Trophoblast cell (in vitro differentiated cells and primary cell): ENCODE measurements at places on chromosomes 5 and 9.

DNA sequence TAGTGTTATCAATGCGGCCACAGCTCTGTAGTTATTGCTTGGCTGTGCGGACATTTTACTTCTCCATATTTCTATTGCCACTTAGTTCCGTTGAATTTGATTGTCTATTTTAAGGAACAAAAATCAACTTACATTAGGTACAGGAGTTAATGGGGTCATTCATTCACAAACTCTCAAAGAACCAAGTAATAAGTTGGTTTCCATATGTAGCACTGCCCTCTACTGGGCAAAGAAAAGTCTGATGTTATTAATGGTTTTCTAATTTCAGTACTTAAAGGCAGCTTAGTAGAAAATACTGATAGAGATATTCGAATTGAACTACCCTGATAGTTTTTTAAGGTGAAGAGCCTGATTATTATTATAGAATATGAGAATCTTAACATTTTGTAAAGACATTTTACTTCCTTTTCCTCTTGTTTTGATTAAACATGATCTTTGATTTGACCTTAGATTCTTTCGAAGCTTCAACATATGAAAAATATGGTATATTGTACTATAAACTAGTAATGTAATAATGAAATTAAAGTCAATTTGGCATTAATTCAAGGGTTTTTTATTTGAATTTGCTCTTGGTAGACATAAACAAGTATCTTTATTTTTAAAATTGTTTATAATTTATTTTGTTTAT, 119.5 kb upstream of the CTNND2 start:
- DNase-seq: peak; percentile 87

DNA sequence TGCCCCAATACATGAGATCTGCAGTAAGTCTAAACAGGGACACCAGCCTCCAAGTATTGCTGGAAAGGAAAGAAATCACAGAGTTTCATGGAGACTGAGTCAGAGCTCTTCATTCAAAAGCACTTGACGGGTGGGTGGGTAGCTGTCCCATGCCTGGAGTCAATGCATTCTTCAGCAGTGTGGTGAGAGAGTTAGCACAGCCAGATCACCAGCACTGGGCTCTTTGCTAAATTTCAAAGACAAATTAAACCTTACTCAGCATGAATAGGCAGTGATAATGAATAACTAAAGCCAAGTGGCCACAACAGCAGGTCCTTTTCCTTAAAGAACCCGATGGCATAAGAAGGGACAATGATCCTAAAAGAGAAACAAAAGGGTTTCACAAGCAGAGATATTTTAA, 192.4 kb downstream of the ACTL7B start:
- DNase-seq: no peak

- no peak for DNase-seq
Measured at GRCh38 chr5:11072076-11072475, 311.0 kb upstream of the DAP start.

- DNase-seq: peak; percentile 65
Measured at GRCh38 chr5:113806250-113806649, 292.8 kb downstream of the YTHDC2 start.

DNA sequence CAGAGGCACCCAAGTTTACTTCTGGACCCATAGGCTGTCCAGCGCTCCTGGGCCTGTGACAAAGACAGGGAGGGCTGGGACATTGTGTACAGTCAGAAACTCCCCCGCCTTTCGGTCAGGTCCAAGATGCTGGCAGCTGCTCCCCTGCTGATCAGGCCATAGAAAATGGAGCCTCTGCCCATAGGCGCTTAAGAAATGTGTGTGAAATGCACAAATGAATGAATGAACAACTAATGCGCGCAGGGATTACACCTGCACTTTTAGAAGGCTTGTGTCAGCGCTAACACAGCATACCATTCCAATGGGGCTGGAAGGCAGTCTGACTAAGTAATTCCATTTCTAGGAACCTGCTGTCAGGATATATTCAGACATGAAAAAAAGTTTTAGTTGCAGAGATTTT, 16.3 kb downstream of the PTPN3 start:
- DNase-seq: peak; percentile 64

DNA sequence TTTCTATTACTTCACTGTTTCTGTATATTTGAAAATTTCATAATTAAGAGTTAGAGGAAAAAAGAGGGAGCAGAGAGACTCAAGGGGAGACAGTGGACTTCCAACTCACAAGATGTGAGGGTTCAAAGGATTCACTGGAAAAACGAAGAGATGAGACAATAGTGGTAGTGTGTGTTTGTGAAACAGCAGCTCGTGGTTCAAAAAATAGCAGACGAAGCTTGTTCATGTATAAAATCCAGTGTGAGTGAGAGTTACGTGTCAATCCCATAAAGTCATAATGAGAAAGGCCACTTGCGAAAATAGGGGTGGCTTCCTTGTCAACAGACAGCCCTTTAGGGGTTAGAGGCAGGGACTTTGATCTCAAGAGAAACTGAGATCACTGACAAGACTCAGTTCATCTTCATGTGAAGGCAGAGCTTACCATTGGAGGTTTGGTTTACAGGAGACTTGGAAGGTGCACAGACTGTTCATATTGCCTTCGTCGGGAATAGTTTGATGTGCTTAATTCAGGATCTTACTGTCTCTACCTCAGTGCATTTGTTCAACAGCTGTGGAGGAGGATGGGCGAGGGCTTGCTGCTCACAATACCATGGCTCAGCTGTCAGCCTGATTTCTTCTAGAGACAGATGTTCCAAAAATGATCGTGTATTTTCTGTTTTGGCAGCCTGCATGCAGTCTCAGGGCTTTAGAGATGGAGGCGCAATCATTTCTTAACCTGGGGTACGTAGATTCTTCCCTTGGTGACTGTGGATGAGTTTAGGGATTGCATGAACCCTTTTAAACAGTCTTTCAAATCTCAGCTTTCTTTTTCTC, 105.7 kb upstream of the KLF9 start:
- DNase-seq: no peak

- no peak for DNase-seq
Measured at GRCh38 chr9:109730228-109730627, 49.8 kb upstream of the PALM2AKAP2 start.

DNA sequence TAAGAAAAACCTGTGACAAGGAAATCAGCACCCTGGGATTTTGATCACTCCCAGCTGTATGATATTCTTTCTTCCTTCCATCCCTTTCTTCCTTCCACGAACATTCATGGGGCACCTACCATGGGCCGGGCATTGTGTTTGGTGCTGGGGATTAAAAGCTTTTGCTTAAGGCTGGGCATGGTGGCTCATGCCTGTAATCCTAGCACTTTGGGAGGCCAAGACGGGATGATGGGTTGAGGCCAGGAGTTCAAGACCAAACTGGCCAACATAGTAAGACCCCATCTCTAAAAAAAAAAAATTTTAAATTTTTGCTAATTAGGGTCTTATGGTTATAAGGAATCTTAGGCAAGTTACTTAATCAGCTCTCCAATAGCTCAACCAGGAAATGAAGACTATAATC, 48.5 kb upstream of the CLINT1 start:
- no peak for DNase-seq

DNA sequence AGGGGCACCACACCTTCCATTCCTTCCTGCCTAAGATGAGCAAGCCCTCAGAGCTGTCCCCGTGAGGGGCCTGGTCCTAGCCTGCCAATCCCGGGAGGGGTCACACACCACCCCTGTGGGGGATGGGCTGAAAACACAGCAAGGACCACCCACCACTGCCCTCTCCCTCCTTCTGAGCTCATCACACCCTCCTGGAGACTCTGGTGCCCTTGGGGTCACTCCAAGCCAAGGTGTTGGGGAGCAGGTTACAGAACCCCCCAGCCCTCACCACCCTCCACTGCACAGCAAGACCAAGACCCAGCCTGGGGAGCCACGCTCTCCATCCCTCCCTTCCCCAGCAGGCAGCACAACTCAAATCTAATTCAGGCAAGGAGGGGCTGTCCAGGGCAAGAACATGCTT, 60.5 kb upstream of the PPP1R26 start:
- no peak for DNase-seq

- DNase-seq: no peak
Measured at GRCh38 chr5:97545886-97546535, 363.0 kb upstream of the RIOK2 start.

DNA sequence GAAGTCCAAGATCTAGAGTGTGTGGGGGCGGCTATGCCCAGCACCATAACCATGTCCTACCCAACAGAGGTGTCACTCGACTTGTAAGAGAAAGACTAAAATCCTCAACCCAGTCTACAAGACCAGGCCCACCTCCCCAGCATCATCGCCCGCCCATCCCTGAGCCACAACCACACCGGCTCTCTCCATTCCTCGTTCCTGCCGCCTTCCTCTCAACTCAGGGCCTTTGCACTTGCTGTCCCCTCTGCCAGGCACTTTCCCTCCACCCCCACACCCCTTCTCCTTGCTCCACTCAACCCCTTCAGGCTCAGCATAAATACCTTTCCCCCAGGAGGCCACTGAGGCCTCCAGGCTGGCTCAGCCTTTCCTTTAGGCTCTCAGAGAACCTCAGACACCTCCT, 69.3 kb downstream of the PAX5 start:
- no peak for DNase-seq

- no peak for DNase-seq
Measured at GRCh38 chr5:122615146-122615545, 159.7 kb upstream of the SNX2 start.

DNA sequence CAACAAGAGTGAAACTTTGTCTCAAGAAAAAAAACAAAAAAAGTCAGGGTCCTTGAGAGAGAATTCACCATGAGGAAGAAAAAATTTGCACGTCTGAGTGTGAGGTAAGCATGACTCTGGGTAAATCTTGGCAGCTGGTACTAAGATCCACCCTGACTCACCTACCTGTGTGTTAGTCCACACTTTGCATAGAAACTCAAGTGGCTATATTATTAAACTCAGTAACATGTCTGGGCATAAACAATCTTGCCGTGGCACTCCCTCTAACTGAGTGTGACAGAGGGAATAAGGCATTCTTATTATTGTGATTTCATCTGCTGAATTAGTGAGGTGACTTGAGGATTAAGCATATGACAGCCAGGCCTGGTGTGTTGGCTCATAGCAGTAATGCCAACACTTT, 259.4 kb upstream of the VLDLR start:
- no peak for DNase-seq

DNA sequence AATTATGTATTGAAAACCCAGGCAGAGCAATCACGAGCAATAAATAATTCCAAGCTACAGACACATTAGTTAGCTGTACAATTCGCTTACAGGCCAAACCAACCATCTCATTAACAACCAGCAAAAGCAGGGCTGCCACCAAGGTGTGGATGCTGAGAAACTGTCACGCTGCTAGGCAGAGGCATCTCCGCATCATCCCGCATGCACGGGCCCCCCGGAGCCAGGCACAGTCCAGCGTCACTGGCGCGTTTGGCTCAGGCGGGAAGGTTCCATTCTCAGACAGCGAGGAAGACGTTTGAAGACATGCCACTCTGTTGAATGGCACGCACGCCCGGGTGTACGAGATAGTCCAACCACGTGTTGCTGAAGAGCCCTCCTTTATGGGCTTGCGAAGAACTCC, 184.0 kb downstream of the OLFM1 start:
- no peak for DNase-seq

GRCh38 chr5:106258591-106259125, 1412.1 kb downstream of the EFNA5 start:
- peak; percentile 8 for DNase-seq

DNA sequence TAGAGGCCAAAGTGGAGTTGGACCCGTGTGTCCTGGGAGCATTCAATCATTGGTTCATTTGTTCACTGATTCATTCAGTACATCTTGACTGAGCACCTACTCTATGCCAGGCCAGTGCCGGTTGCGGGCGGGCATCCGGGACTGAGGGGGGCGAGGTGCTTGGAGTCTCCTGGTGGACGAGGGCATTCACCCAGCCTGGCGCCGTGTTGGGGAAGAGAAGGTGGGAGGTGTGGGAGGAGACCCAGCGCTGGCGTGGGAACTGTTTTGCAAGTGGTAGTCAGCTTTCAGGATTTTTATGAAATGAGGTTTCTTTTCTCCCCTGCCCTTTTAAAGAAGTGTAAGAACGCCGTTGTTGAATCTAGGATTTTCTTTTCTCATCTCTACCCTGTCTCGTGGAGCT, 37.2 kb downstream of the NCS1 start:
- DNase-seq: no peak

DNA sequence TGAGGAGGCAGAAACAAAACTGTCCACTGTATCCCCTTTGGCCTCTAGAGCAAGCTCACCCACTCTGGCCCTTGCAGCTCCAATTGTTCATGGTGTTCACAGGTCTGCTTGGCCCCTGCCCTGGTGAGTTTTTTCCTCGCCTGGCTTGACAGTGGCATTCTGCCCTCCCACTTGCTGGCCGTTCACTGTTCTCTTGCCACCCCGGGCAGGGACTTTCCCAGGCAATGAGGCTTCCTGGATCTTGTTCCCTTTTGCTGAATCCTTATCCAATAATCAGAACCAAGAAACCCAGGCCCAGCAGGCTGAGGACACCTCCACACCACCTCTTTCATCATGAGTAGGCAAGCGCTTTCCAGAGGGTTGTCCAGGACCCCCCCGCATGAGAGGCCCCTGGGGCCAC, 31.2 kb downstream of the ZNF618 start:
- DNase-seq: no peak

GRCh38 chr9:127485995-127486394, 34.7 kb downstream of the LRSAM1 start:
- no peak for DNase-seq

- no peak for DNase-seq
Measured at GRCh38 chr5:38780316-38780715, 65.5 kb upstream of the OSMR start.

GRCh38 chr5:97002983-97003382, 67.1 kb downstream of the LNPEP start:
- DNase-seq: no peak

DNA sequence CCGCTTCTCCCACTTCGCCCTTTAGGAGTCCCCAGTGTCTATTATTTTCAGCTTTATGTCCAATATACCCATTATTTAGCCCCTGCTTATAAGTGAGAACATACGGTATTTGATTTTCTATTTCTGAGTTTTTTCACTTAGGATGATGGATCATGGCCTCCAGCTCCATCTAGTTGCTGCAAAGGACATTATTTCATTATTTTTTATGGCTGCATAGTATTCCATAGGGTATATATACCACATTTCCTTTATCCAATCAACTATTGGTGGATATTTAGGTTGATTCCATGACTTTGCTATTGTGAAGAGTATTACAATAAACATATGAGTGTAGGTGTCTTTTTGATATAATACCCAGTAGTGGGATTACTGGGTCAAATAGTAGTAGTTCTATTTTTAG, 162.9 kb downstream of the FER start:
- no peak for DNase-seq

DNA sequence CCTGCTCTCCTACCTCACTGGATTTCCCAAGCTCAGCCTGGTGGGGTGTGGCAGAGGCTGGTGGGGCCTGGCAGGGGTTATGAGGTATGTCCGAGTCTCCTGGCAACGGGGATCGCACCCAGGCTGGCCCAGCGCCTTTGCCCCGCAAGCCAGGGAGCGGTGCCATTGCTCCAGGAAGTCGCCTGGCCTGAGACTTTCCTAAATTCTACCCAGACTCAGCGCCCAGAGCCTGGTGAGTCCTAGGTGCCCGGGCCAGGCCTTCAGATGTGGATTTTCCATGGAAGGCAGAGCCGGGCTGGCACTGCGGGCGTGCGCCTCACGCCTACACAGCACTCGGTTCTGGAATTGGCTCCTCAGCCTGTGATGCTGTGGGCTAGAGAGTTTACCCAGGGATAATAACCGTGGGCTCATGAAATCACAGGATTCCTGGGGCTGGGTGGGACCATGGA, 155.4 kb upstream of the COL5A1 start:
- DNase-seq: no peak
